Stimulated activated CD8-positive, alpha-beta memory T cell treated with anti-CD3 and anti-CD28 coated beads, Interleukin-4, amount 100 ng/mL, for 1 hour (primary cell): ENCODE measurements at places on chromosomes 6 and 20.

GRCh38 chr6:163761481-163761880 lies 347.0 kb downstream of the QKI start:
- DNase-seq = no peak

DNA sequence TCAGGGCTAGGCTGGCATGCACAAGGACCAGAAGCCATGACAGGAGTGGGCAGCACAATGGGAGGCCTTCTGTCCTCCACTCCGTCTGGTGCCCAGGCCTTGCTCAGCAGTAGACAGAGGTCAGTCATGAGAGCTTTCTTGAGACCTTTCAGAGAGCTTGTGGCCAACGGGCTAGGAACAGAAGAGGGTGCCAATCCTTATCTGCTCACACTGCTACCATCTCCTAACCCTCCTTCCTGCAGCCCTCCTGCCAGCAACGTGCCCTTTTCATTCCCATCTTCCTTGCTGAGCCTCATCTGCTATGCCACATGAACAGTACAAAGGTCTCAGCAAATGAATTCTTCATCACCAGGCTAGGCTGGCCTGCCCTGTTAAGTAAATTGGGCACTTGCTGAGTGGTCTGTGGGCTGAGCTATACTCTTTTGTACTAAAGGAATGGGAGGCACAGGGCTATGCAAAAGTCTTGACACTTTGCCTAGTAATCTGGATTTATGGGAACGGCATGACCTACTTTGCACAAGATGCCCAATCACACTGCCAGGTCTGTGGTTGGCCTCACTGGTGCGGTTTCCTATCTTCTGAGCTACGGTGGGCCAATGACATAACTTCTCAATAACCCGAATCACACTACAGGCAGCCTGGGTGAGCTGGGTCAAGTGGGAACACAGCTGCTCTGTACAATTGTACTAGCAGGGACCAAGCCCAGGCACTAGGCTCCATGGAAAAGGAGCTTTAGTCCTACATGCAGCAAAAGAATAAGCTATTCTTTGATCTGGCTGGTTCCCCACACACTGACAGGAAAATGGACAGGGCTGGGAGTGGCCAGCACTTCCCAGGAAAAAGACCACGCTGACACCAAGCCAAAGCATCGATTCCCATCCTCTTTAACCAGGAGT lies 47.8 kb downstream of the ELOVL5 start:
- no peak for DNase-seq

DNA sequence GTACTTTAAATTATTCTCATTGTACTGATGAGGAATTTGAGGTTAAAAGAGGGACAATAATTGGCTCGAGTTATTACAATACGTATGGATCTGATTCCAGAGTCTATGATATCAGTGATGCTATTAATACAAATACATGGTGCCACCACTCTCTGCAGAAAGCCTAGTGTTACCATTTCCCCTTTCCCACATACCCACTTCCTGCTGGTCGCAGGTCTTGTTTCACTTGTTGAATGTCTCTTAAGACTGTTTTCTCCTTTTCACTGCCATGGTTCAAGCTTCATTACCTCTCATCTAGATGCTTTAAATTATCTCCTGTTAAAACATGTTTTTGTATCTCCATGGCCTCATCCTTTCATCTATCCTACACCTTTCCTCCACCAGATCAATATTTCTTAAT lies 62.0 kb downstream of the FHL5 start:
- DNase-seq = no peak

DNA sequence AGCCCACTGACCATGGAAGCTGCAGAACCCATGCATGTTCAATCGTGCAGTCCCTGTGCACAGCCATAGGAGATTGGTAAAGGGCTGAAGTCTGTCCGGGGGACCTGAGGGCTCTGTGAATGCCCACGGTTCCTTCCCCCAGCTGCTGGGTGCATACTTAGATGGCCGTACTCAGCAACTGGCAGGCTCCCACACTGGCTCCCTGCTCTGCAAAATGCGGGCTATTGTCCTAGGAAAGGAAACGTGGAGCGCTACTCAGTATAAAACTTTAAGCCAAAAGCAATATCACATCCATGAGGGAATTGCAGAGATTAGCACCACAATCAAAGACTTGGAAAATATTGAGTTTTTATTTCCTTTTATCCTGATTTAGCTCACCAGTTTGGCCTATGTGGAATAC lies 202.0 kb downstream of the WDR27 start:
- no peak for DNase-seq

DNA sequence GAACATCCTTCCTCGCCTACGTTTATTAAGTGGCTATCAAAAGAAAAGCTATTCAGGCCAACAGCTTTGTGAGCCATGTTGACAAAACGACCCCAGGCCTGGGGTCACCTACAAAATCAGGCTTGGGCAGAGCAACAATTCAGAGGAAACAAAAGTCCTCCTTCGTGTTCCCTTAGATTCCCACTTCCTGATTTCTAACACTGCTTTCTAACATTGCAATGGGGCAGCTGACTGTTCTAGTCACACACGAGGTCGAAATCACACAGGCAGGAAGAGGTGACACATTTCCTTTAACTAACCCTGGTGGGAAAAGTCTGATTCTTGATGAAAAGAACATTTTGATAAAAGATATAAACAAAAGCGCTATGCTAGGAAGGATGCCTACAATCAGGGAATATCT lies 31.9 kb downstream of the WDR27 start:
- DNase-seq = no peak

DNA sequence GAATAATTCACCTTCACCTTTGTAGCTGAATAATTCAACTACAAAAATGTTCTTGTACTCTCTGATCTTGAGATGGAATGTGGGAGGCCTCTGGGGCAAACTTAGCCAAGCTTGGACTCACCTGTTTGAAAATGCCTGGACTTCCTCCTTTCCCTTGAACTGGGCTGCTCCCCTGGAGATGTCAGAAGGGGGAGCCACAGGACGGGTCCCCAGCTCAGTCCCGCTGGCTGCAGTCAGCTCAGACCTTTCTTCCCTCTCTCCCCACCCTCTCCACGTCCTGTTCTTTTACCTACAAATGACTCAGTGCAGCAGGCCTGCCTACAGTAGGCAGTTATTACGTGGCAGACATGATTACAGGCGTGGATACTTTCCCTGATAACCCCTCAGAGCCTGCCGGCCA lies 131.5 kb upstream of the RALGAPA2 start:
- no peak for DNase-seq

DNA sequence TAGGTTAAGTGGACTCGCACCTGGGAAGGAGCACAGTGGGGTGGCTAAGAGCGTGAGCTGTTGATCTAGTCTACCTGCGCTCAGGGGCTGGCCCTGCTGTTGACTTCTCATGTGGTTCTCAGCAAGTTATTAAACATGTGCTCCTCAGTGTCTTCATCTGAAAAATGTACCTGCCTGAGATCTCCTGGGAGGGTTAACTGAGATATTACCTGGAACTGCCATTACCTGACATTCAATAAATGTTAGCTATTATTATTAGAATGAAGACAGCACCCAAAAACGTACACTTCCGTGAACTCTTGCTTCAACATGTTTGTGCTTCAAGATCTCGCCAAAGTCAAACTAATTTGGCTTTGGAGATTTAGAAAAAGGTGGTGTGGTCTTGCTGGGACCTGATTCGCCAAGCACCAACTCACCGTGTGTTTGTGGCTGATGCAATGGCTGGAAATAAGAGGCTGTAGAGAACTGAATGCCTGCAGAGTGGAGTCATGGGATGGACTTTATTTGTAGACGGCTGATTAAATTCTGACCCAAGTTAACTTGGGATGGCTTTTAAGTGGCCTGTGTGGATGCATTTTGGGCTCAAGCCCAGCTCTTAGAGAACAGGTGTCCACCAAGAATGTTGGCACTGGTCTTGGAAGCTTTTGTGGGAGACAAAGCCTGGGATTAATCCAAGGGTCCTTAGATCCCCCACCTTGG lies 692.9 kb downstream of the QKI start:
- DNase-seq = no peak

- no peak for DNase-seq
Measured at GRCh38 chr6:40874495-40874894, 164.5 kb downstream of the UNC5CL start.

GRCh38 chr20:9165261-9165660 lies 96.4 kb downstream of the PLCB4 start:
- DNase-seq = no peak

DNA sequence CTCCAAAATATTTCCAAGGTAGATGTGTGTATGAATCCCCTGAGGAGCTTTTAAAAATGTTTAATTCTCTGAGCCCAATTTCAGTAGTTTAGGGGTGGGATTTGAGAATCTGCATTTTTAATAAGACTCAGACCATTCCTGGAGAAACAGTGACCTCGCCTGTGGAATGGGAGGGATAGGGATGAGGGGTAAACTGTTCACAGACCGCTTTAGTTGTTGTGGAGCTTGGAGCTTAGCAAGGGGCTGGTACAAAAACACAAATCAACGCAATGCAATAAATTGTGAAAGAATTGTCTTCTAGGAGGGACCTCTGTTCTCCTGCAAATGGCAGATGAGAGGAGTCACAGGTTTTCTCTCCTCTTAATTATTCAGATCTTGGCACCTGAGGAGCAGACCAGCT lies 239.3 kb upstream of the SULF2 start:
- DNase-seq = no peak

GRCh38 chr20:51695574-51696303 lies 72.5 kb downstream of the ATP9A start:
- no peak for DNase-seq

GRCh38 chr20:23225407-23226060 lies 125.1 kb upstream of the NXT1 start:
- no peak for DNase-seq

GRCh38 chr6:33172688-33173534 lies 19.4 kb downstream of the COL11A2 start:
- no peak for DNase-seq

- DNase-seq = no peak
Measured at GRCh38 chr20:1499528-1500420, 8.6 kb upstream of the SIRPB2 start.

DNA sequence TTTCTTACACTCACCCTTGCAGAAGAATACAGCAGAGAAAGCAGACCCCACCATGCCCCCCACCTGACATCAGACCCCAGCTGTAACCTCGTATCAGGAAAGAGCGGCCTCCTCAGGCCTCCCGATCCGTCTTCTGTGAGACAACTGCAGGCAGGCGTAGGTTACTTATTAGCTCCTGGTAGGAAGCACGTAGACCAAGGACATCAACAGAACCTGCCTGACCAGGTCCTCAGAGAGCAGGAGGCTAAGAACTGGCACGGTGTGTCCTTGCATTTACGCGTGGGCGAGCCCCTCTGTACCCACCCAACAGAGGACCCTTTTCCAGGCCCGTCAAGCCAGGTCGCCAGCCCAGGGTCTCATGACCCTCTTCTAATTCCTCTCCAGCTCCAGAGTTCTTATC lies 51.0 kb downstream of the ABHD12 start:
- no peak for DNase-seq

DNA sequence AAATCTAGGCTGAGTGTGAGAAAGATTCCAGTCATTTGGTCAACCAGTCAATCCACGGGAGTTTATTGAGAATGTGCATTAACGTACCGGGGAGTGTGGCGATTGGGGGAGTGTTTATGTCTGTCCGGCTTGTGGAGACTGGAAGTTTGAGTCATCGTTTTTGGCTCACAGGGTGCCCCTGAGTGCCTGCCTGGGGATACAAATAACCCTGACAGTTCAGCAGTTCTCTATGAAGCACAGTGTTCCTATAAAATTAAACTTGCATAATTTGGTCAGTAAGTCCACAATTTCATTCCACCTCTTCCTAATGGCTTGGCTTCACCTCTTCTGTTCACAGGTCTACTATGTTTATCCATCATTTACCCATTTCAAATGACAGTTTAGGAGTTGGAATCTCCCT lies 72.6 kb upstream of the PLEKHG1 start:
- no peak for DNase-seq

DNA sequence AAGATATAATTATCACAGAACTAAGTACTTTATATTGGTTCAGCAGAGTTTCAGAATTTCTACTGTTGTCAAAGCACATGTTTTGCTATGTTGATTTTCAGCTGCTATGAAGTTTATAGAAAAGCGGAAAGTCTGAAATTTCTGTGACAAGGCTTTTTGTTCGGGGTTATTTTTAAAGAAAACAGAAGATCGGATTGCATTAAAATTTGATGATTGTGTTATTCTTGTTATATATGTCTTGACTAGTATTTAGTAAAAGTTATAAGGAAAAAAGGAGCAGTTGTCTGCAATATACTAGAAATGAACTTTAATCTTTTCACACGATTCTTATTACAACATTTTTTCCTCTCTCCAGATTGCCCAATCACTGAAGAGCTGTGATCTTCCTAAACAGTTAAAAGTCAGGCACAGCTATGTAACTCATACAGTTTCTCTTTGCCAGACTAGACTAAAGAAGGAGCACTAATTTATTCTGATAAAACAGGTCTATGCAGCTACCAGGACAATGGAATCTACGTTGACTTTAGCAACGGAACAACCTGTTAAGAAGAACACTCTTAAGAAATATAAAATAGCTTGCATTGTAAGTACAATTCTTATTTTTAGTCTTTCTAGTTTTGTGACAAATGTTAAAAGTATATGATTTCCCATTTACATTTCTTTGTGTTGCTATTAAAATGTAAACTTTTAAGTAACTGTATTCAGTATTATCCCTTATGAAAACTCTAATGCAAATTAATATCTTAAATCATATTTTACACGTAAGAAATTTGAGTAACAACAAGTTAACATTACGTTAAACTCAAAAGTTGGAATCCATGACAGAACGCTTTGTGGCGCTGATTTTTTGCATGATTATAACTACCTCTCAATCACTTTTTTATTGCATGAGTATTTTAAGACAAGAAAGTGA lies at the start of gene ENPP3:
TSS of gene ENPP3 (plus strand) at position 423 of the 913 bp plus-strand sequence. CDS start at position 506, 83 bp downstream.
- DNase-seq = no peak

DNA sequence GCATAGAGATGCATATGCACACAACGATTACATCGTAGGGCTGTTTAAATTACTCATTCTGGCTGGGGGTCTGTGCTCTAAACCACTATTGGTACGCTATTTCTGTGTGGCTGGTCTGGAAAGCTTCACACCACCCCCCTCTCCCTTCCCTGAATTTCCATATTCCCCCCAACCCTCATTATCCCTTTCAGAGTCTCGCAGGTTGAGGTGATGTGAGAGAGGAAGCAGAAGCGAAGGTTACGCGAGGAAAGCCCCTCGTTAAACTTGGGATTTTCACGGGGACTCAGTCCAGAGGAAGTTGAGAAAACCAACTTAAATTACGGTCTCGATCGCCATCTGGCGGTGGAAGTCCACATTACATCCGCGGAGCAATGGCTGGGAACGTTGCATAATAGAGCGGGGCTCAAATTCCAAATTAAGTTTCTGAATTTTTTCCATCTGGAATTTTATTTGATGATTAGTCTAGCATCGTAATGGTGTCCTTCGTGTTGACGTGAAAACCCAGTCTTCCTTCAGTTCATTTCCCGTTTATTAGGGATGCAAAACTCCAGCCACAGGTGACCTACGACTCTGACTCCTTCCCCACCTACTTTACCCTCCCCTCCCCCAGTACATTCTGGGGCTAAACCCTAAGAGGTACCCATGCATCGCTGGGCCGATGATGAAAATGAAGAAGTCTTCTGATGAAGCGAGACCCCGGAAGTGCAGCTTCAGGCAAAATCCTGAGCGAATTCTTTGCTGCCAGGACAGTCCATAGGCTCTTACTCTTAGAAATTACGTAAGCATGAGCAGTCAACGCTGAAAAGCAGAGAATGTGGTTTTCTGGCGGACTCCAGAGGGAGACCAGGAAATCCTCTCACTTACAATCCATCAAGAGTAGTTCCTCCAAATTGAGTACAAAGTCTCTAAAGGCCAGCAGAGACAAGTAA lies 19.7 kb downstream of the HLA-DOB start:
- DNase-seq = peak; percentile 59
